ENCODE measurements at places on chromosomes 3 and 15. TPM values are rescaled to one million over a fixed set of nuclear protein-coding genes. Genes with fewer than 3 reads are reported as not detected.

DNA sequence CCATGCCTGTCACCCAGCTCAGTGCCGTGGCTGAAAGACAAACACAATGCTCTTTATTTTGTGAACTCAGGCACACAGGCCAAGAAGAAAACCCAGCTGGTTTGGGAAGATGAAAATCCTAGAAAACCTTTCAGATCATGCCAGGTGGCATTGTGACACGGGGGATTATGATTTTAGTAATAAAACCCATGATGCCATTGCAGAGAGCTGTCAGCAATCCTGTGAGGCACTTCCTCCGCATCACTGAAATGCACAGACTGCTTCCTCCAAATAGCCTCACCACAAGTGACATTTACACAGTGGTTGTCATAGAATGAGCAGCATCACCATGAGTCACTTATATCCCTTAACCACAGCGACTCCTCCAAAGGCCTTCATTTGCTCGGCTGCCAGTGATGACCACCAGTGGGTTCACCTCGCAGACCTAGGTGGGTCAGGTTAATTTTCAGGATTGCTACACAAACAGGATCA lies 22.7 kb downstream of the ABHD6 start:
- no peaks in the 10 kb centered on the region for H3K4me1 ChIP-seq
- H3K27me3 ChIP-seq, result no peaks in the 10 kb centered on the region
- no peak overlapping the region for H3K27ac ChIP-seq
- DNase-seq, result no peak
- no peak overlapping the region for H3K4me3 ChIP-seq

DNA sequence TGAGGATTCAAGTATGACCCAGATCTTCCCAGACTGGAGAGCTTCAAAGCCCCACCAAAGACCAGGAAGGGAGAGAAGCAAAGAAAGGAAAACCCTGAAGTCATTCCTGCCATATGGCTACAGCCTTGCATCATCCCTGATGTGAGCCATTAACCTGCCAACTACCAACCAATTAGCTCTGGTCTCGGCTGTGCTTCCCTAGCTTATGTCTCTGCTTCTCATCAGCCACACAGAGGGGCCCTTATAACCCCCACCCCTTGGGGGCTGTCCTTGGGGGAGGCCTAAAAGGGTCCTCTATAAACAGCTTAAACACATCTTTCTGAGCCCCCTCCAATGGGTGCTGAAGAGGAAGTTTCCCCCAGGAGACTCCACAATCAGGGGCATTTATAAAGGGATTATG lies 52.8 kb downstream of the NOX5 start:
- H3K27ac ChIP-seq, result no peak overlapping the region
- H3K27me3 ChIP-seq, result peaks cover 2% of the 10 kb centered on the region
- no peak for DNase-seq
- no peaks in the 10 kb centered on the region for H3K4me1 ChIP-seq

The KCNAB1 gene
- 0.83 TPM for total RNA-seq

The CORO2B gene
- total RNA-seq, result 1.4 TPM

Data from psoas muscle (tissue), 8 donors.